ENCODE measurements at places on chromosomes 13 and 19. TPM values are rescaled to one million over a fixed set of nuclear protein-coding genes. Genes with fewer than 3 reads are reported as not detected.

DNA sequence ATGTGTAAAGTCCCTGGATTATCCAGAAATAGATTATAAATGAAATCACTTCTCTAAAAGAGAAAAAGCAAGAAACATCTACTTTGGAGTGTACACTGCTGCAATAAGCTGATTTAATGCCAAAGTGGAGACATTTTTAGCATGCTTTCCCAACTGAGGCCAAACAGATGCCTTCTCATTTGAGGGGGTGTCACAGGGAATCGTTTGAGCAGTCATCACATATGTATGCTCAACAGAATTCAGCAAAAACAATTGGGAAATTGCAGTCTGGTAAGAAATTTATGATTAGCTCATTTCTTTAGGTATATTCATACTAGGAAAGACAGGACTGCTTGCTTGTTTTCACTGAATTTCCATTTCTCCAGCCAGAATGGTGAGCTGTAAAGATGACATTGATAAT is 27.3 kb upstream of the TPP2 start:
- DNase-seq = no peak

GRCh38 chr19:29813642-29814041 is 1.9 kb downstream of the CCNE1 start:
- no peak for DNase-seq

DNA sequence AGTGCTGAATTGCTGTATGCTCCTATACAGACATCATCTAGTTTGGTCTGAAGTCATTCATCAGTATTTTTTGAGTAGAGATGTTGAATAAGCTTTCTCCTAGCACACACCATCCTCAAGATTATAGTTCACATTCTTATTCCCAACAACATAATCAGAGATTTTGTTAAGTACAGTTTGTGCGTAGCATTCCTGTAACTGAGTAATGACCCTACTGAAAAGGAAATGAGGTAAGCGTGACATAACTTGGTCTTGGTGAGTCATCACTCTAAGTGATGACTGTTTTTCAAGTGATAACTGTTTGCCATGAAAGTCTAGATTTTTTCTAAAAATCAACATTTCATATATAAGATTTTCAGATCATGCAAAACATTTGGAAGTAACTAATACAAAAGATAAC is 18.5 kb upstream of the FAM216B start:
- no peak for DNase-seq

GRCh38 chr13:29454931-29455481 is 140.5 kb downstream of the SLC7A1 start:
- peak; percentile 16 for DNase-seq

DNA sequence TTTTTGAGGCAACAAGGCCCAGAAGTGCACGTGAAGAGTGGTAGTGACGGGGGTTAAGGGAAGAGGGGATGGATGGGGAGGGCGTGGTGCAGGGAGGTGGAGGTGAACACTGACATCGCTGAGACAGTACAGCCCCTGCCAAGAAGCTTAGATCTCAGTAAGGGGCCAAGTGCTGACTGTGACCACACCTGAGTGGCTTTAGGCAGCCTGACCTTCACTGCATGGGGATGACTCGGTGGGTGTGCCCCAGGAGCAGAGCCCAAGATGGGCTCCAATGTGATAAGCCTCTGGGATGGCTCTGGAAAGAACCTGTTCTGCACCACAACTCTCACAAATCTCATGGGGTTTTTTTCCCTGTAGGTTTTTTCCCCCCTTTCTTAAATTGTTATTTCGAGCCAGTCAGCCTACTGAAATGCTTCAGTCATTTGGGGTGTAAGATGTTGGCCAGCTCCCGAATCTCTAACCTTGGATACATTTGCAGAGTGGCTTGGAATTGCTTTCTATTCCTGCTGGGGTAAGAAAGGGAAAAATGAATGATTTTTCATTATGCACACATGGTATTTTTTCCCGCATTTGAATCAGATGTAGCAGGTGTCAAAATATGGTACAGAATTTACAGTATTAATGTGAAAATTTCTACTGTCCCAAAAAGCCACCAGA is 165.0 kb downstream of the TM9SF2 start:
- no peak for DNase-seq

- DNase-seq = no peak
Measured at GRCh38 chr19:19493841-19494546, 21.4 kb downstream of the TSSK6 start.

- no peak for DNase-seq
Measured at GRCh38 chr13:44576351-44577235, 463 bp upstream of the TSC22D1 start.

DNA sequence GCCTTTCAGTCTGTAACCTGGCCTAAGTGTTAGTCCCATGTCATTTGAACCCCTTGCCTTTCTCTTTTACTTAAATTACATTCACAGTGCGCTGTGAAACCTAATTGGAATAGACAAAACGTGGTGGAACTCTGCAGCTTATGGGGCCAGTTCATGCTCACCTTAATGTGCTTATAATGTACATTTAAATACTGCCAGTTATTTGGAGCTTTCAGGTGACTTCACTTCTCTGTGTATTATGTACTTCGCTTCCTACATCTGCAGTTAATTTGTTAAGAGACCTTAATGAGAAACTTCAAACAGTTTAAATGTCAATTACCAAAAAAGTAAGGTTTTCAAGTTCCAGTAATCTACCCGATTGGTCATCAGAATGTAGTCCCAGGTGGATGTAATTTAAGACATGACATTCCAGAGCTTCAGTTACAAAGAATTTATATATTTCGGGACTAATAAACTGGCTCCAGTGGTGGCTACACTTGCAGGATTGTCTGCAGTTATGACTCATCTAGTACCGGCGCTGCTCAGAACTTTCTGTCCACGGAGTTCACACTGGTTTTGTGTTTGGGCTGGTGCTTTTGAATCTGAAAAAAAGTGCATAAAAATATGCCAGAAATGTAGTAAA is 125.3 kb downstream of the TM9SF2 start:
- no peak for DNase-seq

- no peak for DNase-seq
Measured at GRCh38 chr19:2413629-2414028, 13.8 kb downstream of the TIMM13 start.

DNA sequence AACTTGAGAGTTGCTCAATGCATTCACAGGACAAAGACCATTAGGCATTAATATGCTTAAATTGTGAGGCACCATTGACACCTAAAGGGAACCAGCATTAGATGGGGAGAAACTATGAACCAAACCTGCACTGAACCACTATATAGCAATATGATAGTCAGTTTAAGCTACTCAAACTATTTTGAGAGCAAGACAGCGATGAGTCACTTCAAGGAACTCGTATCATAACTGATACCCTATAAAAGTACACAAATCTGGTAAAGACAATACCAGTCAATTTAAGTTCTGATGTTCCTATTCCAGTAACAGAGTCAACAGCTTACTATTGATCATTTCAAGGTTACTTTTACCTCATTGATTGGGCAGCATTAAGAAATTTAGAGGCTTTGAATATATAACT is 151.3 kb upstream of the ATXN8OS start:
- DNase-seq = no peak

GRCh38 chr13:28553971-28554370 is 59.0 kb upstream of the FLT1 start:
- DNase-seq = no peak

GRCh38 chr13:24629320-24629719 is 50.9 kb upstream of the ATP12A start:
- no peak for DNase-seq

- no peak for DNase-seq
Measured at GRCh38 chr19:55913643-55914268, 18.4 kb downstream of the NLRP13 start.

DNA sequence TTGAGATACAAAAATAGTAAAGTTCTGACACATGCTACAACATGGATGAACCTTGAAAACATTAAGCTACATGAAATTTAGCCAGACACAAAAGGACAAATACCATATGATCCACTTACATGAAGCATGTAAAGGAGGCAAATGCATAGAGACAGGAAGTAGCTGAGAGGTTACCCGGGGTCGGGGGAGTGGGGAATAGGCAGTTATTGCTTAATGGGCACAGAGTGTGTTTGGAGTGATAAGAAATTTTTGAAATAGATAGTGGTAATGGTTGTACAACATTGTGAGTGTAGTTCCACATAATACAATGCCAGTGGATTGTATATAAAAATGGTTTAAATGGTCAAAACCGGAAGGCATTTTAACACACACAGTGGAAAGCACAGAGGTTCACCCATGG is 4.3 kb downstream of the N4BP2L1 start:
- no peak for DNase-seq

- DNase-seq = no peak
Measured at GRCh38 chr19:55063492-55063843, 520 bp upstream of the RDH13 start.

GRCh38 chr19:35908973-35909683 is 1.0 kb upstream of the TYROBP start:
- DNase-seq = no peak

GRCh38 chr13:24654741-24655140 is 25.5 kb upstream of the ATP12A start:
- DNase-seq = no peak

GRCh38 chr19:566403-566802 is 6.0 kb upstream of the BSG start:
- peak; percentile 81 for DNase-seq

DNA sequence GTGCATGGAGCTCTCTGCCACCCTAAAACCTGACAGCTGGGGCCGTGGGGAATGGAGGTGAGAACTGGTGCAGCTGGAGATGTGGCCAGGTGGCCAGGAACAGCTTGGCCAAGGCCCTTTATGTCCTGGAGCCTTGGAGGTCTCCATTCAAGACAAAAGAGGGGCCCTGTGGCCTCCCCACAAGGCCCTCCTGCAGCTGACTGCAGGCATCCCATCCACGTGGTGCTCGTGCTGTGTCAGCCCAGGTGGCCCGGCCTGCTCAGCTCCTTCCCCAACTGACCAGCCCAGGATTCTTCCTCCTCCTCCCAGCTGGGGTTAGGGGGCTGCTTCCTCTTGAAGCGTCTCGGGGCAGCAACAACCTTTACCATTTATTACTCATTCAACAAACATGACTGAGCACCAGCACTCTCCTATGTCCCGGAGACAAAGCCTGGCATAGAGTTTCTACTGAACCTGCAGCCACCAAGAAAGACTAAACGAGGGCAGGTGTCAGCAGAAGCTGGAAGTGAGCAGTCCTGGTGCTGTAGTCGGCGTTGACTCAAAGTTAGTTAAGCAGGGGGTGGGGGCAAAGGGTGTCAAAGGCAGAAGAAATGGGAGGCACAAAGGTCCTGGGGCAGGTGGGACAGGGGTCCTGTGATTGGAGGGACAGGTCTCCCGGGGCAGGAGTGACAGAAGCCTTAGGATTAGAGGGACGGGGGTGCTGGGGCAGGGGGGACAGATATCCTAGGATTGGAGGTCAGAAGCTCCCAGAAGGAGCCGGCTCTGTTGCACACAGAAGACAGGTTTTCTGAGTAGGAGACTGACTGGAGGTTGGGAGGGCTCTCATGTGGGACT is 23.3 kb upstream of the C13orf46 start:
- no peak for DNase-seq

- no peak for DNase-seq
Measured at GRCh38 chr13:102856557-102856956, 10.7 kb downstream of the ERCC5 start.

DIRAS1 gene
- total RNA-seq = 0.97 TPM

CGB5 gene
- total RNA-seq = not detected

EXOC3L2 gene
- total RNA-seq = not detected

HNRNPA1L2 gene
- 7.7 TPM for total RNA-seq

CEACAM6 gene
- total RNA-seq = not detected

SLC8A2 gene
- total RNA-seq = 0.02 TPM

ANGPTL4 gene
- total RNA-seq = 0.20 TPM

TMEM238 gene
- total RNA-seq = not detected

PLA2G4C gene
- 1.7 TPM for total RNA-seq

CGB8 gene
- not detected for total RNA-seq

NBEA gene
- total RNA-seq = 2.7 TPM

IQCN gene
- 0.04 TPM for total RNA-seq

Measured in HepG2 (cell line).